ENCODE measurements at places on chromosomes 4 and X.

GRCh38 chr4:102477657-102478056 is 23.5 kb upstream of the NFKB1 start:
- no peaks in the 10 kb centered on the region for H3K4me1 ChIP-seq
- no peaks in the 10 kb centered on the region for H3K27me3 ChIP-seq
- no peak overlapping the region for H3K27ac ChIP-seq
- DNase-seq = no peak
- no peak overlapping the region for H3K4me3 ChIP-seq
- no peaks in the 10 kb centered on the region for H3K36me3 ChIP-seq

GRCh38 chr4:151801547-151802516 is 41.0 kb upstream of the GATB start:
- H3K27ac ChIP-seq = no peak overlapping the region
- H3K27me3 ChIP-seq = no peaks in the 10 kb centered on the region

DNA sequence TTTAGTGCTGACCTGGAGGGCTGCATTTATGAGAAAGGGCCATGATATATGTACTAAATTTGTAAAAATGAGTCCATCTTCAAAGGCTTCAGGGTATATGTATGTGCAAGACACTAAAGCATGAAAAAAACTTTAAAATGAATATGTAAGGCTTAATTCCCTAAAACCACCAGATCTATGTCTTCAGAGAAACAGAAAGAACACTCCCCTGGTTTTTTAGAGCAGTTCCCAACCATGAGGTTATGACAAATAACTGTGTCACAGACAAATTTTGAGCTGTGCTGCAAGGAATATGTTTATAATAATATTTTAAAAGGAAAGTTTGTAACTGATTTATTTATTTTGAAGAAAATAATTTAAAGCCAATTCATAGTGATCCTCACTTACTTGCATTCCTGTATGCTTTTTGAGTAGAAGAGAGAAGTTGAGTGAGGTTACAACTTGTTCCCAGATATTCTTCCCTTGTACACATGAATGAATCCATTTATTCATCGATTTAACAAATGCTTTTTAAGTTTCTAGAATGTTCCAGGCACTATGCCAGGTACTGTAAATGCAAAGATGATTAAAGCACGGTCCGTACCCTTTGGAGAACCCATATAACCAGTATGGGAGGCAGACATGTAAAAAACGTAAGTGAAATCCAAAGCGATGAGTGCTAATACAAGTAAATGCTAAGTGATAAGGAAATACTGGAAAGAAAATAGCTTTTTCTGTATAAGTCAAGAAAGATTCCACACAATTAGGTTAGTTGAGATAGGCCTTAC is 295.2 kb upstream of the DIAPH2 start:
- DNase-seq = no peak
- no peaks in the 10 kb centered on the region for H3K4me1 ChIP-seq
- H3K27me3 ChIP-seq = peaks cover 21% of the 10 kb centered on the region
- H3K36me3 ChIP-seq = no peaks in the 10 kb centered on the region

DNA sequence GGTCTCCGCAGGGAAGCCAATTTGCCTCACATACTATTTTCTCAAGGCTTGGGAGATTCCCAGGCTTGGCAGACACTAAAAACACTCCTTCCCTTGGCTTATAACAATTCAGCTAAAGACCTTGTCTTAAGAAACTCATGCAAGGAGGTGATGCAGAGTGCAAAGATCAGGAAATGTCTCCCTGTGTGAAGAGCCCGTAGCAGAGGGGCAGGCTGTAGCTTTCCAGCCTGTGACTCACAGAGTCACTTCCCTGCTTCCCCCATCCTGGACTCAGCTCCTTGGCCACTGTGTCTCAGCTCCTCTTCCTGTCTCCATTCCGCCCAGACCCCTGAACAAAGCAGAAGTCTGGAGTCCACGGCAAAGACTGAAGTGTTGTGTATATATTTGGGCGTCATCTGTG is 56.1 kb downstream of the KDR start:
- H3K27me3 ChIP-seq = peaks cover 9% of the 10 kb centered on the region
- H3K4me1 ChIP-seq = no peaks in the 10 kb centered on the region
- no peak overlapping the region for H3K4me3 ChIP-seq

GRCh38 chr4:34289489-34289888 is 1954.8 kb downstream of the ARAP2 start:
- no peak for DNase-seq
- no peak overlapping the region for H3K27ac ChIP-seq
- no peak overlapping the region for H3K4me3 ChIP-seq
- no peaks in the 10 kb centered on the region for H3K4me1 ChIP-seq
- H3K36me3 ChIP-seq = no peaks in the 10 kb centered on the region

GRCh38 chr4:35644591-35644990 is 599.7 kb downstream of the ARAP2 start:
- H3K36me3 ChIP-seq = no peaks in the 10 kb centered on the region
- no peak overlapping the region for H3K4me3 ChIP-seq
- no peaks in the 10 kb centered on the region for H3K27me3 ChIP-seq
- no peak overlapping the region for H3K27ac ChIP-seq
- no peaks in the 10 kb centered on the region for H3K4me1 ChIP-seq

GRCh38 chr4:55446578-55446922 is 50.8 kb downstream of the TMEM165 start:
- DNase-seq = no peak
- H3K27ac ChIP-seq = no peak overlapping the region
- no peaks in the 10 kb centered on the region for H3K27me3 ChIP-seq
- peaks cover 72% of the 10 kb centered on the region for H3K36me3 ChIP-seq
- no peak overlapping the region for H3K4me3 ChIP-seq
- peaks cover 17% of the 10 kb centered on the region for H3K4me1 ChIP-seq

GRCh38 chr4:78704981-78705683 is 71.0 kb upstream of the BMP2K start:
- H3K27me3 ChIP-seq = no peaks in the 10 kb centered on the region
- peaks cover 2% of the 10 kb centered on the region for H3K36me3 ChIP-seq
- no peak overlapping the region for H3K27ac ChIP-seq
- H3K4me3 ChIP-seq = no peak overlapping the region
- H3K4me1 ChIP-seq = no peaks in the 10 kb centered on the region

DNA sequence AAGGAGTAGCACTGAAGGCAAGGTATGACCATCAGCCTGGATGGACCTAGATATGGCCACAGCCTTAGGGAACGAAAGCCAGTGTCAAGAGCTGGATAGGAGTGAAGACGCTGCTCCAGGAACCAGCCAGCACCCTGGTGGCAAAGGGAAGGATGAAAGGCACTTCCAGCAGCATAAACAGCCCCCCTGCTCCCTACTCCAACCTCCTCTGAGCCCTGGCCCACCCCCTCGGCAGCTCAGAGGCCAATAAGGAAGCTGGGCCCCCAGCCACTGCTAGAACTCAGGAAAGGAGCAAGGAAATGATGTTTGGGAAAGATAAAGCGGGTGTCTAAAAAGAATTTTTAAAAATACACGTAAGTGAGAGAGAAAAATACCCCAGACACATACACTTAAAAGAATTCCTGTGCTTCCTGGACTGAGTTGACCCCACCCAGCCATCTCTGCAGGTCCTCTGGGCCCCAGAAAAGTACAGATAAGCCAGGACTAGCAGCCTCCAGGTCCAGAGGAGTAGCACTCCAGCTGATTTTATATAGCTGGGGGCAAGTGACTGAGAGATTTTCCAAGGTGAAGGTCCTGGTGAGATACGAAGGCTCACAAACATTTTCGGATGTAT is 170.4 kb downstream of the SHROOM4 start:
- no peak overlapping the region for H3K27ac ChIP-seq
- no peaks in the 10 kb centered on the region for H3K4me1 ChIP-seq
- H3K36me3 ChIP-seq = no peaks in the 10 kb centered on the region
- no peak for DNase-seq
- H3K27me3 ChIP-seq = peaks cover 28% of the 10 kb centered on the region
- no peak overlapping the region for H3K4me3 ChIP-seq

DNA sequence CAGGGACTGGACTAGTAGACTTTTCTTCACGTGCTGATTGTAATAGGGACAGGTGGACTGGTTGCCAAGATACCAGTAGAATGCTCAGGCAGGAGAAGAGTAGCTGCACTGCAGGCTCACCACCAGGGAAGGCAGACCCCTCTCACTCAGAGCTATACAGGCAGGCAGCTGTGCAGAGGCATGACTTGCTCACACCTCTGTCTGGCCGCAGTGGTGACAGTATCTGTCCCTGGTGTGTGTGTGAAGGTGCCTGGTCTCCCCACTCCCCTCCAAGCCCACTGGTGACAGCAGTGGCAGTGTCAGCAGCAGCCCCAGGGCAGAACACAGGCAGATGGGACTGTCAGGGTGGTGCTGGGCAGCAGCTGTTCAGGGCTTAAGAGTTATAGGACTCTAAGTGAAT is 140.7 kb downstream of the RPS6KA6 start:
- peaks cover 10% of the 10 kb centered on the region for H3K27me3 ChIP-seq
- no peak overlapping the region for H3K27ac ChIP-seq
- H3K4me3 ChIP-seq = no peak overlapping the region
- no peaks in the 10 kb centered on the region for H3K36me3 ChIP-seq

DNA sequence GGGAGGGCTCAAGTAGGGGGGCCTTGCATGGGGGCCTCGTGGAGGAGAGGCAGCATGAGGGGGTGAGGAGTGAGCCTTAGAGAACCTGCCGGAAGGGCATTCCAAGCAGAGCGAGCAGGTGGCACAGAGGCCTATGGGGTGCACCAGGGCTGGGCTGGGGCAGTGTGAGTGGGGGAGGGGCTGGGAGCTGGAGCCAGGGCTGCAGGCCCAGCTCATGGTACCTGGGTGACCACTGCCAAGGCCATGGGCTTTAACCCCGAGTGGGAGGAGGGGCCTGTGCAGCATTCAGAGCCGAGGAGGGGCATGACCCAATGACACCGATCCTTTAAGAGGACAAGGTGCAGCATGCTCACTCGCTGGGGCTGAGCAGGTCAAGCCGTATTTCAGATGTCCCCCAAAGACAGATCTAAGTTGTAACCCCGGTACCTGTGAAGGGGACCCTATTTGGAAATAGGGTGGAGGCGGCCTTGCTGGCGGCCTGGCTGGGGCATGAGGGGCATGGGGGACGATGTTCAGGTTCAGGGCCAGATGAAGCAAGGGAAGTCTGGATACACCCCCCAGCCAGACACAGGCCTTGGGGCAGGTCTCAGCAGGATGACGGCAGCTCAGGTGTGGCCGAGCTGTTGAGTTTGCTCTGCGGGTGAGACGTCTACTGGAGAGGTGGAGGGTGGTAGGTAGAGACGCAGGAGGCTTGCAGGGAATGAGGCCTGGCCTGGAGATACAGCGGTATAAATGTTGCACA is 137.0 kb downstream of the CPZ start:
- H3K4me3 ChIP-seq = no peak overlapping the region
- H3K27ac ChIP-seq = no peak overlapping the region
- H3K36me3 ChIP-seq = no peaks in the 10 kb centered on the region

GRCh38 chr4:47579235-47579634 is 94.2 kb downstream of the ATP10D start:
- no peak overlapping the region for H3K4me3 ChIP-seq
- H3K27me3 ChIP-seq = no peaks in the 10 kb centered on the region
- H3K36me3 ChIP-seq = peaks cover 16% of the 10 kb centered on the region

GRCh38 chrX:68652326-68653170 is 5.1 kb downstream of the STARD8 start:
- no peak for DNase-seq
- no peaks in the 10 kb centered on the region for H3K4me1 ChIP-seq
- no peak overlapping the region for H3K4me3 ChIP-seq

GRCh38 chr4:147518086-147518485 is 37.2 kb downstream of the EDNRA start:
- DNase-seq = no peak
- peaks cover 8% of the 10 kb centered on the region for H3K27me3 ChIP-seq
- no peak overlapping the region for H3K27ac ChIP-seq
- H3K4me1 ChIP-seq = no peaks in the 10 kb centered on the region
- H3K4me3 ChIP-seq = no peak overlapping the region
- no peaks in the 10 kb centered on the region for H3K36me3 ChIP-seq

DNA sequence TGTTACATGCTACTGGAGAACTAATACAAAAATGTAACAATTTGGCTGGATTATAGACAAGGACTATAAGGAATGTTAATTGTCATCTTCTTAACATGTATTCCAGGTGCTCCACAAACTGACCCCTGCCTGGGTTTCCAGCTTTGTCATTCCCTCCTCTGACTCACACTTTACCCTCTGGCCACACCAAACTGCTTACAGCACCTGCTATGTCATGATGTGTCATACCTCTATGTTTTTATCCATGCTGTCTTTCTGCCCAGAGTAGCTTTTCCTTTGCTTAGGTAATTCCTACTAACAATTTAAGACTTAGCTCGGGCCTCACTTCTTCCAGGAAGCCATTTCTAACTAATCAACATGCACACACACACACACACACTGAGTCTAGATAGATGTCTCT is 14.0 kb upstream of the SHROOM4 start:
- no peak for DNase-seq
- no peaks in the 10 kb centered on the region for H3K36me3 ChIP-seq
- H3K4me3 ChIP-seq = no peak overlapping the region
- H3K4me1 ChIP-seq = no peaks in the 10 kb centered on the region
- H3K27ac ChIP-seq = no peak overlapping the region
- peaks cover 32% of the 10 kb centered on the region for H3K27me3 ChIP-seq

GRCh38 chrX:20434986-20435385 is 168.3 kb upstream of the RPS6KA3 start:
- H3K27me3 ChIP-seq = peaks cover 2% of the 10 kb centered on the region
- H3K4me1 ChIP-seq = peaks cover 46% of the 10 kb centered on the region
- DNase-seq = no peak
- H3K27ac ChIP-seq = no peak overlapping the region
- no peak overlapping the region for H3K4me3 ChIP-seq

- no peak overlapping the region for H3K4me3 ChIP-seq
- no peaks in the 10 kb centered on the region for H3K36me3 ChIP-seq
- H3K27me3 ChIP-seq = peaks cover 29% of the 10 kb centered on the region
- no peak for DNase-seq
- H3K4me1 ChIP-seq = no peaks in the 10 kb centered on the region
These were observed 45.9 kb upstream of the GPC4 start for GRCh38 chrX:133461231-133461630.

- H3K27me3 ChIP-seq = peaks cover 42% of the 10 kb centered on the region
- no peak for DNase-seq
- no peak overlapping the region for H3K27ac ChIP-seq
- H3K4me1 ChIP-seq = no peaks in the 10 kb centered on the region
These were observed 119.3 kb downstream of the ZNF330 start for GRCh38 chr4:141339966-141340365.

DNA sequence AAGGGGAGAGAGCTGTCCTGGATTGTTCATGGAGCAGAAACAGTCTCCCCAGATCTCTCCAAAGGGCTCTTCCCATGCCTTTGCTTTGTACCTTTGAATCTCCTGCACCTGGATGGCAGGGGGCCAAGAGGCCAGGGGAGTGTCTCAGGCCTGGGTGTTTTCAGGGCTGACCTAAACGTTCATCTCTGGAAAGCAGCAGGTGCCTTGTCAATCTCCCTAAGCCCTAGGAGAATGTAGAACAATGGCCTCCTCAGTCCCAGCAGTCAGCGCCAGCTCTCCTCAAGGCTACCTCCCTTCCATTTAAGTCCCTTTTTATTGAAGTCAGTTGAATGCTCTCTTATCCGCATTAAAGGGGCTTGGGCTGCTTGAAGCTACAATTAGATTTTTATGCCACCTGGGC is 31.2 kb upstream of the NSUN7 start:
- no peak overlapping the region for H3K27ac ChIP-seq
- no peak for DNase-seq
- H3K27me3 ChIP-seq = peaks cover 3% of the 10 kb centered on the region
- no peak overlapping the region for H3K4me3 ChIP-seq

GRCh38 chr4:8844976-8845690 is 26.5 kb downstream of the HMX1 start:
- no peaks in the 10 kb centered on the region for H3K36me3 ChIP-seq
- H3K4me3 ChIP-seq = no peak overlapping the region
- H3K27ac ChIP-seq = no peak overlapping the region
- H3K4me1 ChIP-seq = no peaks in the 10 kb centered on the region
- no peak for DNase-seq

All from activated T-cell treated with anti-CD3 and anti-CD28 coated beads, Interleukin-2, amount 50 U/mL, for 24 hours (primary cell).